Activated CD4-positive, alpha-beta T cell treated with anti-CD3 and anti-CD28 coated beads, Interleukin-2, amount 50 U/mL, for 16 hours (primary cell): ENCODE measurements at places on chromosomes 1 and 21.

GRCh38 chr1:201408176-201408833, 9.2 kb upstream of the LAD1 start:
- DNase-seq: peak; percentile 71

DNA sequence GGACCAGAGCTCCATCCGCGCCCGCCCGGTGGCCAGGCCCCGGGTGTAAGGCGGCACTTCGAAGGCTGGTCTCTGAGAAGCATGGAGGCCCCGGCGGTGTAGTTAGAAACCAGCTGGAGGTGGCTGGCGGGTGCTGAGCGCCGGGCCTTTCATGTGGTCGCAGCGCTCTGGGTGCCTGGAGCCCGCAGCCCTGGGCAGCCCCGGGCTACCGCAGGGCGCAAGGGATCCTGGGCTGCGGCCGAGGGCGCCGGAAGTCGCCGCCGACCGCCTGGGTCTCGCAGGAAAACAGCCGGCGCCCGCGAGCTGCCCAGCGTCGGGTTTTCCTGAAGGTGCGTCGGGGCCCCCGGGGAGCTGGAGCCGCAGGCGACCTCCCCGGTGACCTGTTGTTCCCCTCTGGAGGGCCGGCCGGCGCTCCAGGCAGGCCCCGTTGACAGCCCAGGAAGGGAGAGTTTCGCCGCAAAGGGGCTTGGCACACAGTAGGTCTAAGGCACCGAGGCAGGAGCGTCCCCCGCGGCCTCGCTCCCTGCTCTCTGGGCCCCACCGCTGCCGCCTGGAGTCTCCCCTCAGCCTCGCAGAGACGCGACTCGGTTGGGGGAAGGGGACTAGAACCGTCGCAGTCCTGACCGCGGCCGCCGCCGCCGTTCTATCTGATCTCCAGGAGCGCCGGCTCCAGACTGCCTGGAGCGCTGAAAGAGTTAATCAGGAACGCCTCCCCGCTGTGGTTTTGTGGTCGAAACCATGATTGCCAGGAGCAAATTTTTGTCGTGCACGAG, 2.7 kb downstream of the GRHL3 start:
- DNase-seq: peak; percentile 84

DNA sequence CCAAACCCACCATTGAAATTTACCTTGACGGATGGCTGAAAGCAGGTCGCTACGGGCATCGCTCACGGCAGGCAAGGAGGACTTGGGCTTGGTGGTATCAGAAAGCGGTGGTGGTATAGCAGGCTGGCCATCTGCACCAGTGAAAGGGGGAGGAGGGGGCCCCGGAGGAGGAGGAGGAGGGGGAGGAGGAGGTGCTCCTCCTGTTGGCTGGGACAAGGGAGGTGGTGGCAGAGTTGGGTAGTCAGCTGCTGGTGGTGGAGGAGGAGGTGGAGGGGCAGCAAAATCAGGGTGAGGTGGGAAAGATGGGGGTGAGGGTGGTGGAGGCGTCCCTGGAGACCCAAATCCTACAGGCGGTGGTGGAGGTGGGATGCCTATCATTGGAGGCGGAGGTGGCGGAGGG, 17.2 kb downstream of the GPR3 start:
- DNase-seq: no peak

DNA sequence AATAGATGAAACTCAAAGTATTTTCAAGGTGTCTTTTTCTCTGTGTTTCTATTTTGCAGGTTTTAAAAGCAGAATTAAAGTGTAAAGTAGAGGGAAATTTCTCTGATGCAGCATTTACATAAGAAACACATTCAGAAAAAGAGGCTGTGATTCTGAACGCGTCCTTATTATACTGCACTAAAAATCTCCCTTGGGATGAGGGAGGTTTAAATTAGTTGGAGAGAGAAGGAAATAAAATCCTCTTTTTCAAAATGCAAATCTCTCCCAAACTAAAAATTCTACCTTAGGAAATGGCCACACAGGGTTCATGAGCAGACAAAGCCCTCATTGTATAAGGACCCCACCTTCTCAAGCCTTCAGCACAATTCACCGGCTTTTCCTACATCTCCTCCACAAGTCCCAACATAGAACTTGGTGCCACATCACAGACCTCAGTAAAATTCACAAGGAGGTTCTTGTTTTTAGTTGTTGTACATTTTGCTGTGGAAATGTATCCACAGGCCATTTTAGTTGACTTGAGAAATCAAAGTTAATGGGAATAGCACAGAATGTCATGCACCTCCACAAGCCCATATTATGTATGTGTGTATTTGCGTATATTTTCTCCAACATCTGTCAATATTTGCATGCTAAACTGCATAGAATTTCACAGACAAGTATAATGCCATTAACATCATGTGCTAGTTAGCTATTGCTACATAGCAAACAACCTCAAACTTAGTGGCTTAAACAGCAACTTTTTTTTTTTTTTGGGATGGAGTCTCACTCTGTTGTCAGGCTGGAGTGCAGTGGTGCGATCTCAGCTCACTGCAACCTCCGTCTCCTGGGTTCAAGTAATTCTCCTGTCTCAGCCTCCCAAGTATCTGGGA, 59.8 kb downstream of the MAB21L3 start:
- no peak for DNase-seq

GRCh38 chr21:37849506-37850102, 66.7 kb downstream of the KCNJ6 start:
- no peak for DNase-seq

GRCh38 chr1:112686835-112687234, 12.4 kb downstream of the MOV10 start:
- no peak for DNase-seq

- DNase-seq: no peak
Observed at GRCh38 chr1:61253059-61253735, 170.8 kb downstream of the NFIA start.

DNA sequence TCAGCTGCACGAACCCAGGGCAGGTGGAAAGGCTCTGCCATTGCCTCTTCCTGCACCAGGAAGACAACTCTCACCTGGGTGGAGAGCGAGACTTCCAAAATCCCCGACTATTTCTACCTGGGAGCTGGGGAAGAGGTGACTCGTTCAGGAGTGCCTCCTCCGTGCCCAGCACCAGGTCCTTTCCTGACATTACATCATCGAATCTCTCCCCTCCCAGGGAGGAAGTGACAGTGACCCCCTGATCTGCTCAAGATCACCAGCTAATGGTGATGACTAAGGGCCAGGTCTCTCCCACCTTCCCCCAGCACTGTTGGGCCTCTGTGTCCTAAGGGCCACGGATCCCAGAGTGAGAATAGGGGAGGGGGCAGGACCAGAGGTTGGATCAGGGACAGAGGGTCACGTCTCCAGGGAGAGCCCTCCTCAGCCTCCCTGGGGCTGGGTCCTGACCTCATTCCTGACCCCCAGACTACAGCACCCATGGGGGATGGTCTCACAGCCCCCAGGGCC, 6.8 kb downstream of the MEGF6 start:
- no peak for DNase-seq

GRCh38 chr1:20555025-20555757, 2.8 kb downstream of the FAM43B start:
- no peak for DNase-seq

DNA sequence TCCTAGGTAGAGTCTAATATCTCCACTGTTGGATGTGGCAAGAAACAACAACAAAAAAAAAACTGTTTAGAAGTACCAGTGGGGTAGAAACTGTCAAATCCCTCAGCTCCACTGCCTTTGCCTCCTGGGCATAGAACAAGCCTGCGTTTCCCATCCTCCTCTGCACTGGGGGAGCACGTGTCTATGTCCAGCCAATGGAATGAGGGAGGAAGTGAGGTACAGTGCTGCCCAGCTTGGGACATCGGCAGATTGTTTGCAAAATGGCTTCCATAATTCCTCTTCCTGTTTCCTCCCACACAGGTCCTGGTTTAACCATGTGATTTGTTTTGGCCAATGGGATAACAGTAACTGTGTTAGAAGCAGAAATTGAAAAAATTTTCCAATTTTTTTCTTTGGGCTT, 39.1 kb downstream of the PSMG1 start:
- DNase-seq: no peak

DNA sequence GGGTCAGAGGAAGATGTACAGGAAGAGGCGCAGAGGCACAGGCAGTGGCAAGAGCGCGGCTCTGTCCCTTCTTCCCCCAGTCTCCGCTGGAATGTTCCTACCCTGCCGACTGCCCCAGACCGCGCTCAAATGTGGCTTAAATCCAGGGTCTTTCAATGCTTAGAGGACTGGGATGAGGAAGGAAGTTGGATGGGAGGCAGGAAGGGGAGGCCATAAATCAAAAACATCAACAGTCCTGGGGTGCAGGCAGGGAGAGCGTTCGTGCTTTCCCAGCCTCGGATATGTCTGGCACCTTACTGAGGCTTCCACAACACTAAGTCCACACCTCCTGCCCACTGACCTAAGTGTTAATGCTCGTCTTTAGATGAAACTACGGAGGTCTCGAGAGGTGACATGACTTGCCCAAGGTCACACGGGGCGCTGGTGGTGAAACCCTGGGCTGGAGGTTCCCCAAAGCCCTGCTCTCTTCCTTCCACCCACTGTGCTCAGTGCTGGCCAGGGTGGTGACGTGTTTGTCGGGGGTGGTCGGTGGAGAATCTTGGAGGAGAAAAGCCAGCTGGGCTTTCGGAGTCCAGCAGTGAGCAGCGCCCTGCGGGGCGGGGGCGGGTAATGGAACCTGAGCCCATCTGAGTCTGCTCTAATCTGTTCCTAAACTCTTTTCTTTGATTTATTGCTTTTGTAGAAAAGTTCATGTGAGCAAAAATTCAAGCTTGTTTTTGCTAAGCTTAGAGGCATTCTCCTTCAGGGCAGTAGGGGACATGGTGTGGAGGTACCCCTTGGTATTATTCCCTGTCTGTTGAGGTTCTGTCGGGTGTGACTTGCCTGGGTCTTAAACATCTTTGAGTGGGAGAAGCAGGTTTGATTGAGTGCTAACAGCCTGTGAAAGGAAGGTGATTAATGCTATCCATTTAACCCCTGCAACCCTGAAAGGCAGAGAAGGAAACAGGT, 708 bp downstream of the CDA start:
- no peak for DNase-seq

DNA sequence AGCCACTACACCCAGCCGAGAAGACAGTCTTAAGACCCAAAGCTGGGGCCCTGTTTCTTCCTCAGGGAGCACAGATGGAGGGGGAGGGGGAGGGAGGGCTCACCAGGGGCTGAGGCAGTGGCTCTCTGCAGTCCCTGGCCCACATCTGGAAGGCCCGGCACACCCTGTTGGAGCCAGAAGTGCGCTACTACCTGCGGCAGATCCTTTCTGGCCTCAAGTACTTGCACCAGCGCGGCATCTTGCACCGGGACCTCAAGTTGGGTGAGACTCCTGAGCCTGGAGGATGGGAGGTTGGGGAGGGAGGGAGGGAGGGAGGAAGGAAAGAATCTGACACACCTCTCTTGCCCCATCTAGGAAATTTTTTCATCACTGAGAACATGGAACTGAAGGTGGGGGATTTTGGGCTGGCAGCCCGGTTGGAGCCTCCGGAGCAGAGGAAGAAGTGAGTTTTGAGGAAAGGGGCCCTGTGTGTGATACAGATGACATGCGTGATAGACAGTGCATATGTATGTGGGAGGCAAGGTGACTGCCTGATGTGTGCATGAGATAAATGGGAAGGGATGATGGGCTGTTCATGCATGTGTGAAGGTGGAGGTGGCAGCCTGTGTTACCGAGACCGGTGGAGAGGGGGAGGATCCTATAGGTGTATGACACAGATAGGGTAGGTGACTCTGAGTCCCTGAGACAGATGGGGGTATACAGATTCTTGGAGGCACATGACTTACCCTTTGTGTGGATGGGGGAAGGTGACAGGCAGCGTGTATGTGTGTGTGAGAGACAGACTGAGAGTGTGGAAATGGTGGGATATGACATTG, 1.5 kb downstream of the PLK3 start:
- peak; percentile 40 for DNase-seq

DNA sequence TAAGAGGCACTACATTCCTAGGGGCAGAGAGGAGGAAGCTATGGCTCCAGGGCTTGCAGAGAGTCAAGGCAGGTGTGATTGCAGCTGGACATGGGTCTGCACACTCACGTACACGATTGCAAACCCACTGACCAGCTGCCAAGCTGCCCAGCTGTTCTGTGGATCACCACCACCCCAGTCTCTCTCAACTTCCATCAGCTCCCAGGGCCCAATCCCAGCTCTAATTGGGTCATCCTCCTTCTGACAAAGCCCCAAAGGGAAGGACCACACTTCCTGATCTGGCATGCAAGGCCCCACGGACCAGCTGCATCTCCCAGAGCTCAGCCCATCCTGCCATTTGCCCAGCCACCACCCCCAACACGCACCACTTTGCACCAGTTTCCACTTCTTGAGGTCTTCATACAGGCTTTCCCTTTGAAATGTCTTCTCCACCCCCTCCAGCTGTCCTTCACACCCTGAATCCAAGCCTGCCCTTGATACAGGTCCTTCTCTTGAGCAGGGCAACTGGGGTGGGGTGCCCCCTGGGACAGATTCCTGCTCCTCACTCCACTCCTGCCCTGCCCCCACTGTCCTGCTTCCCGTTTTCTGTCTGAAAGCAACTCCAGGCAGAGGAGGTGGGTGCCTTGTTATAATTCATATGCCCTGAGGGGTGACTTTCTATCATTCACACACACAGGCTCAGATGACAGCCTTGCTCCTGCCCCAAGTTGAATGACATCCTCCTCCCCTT, 179.4 kb upstream of the EDN2 start:
- no peak for DNase-seq

DNA sequence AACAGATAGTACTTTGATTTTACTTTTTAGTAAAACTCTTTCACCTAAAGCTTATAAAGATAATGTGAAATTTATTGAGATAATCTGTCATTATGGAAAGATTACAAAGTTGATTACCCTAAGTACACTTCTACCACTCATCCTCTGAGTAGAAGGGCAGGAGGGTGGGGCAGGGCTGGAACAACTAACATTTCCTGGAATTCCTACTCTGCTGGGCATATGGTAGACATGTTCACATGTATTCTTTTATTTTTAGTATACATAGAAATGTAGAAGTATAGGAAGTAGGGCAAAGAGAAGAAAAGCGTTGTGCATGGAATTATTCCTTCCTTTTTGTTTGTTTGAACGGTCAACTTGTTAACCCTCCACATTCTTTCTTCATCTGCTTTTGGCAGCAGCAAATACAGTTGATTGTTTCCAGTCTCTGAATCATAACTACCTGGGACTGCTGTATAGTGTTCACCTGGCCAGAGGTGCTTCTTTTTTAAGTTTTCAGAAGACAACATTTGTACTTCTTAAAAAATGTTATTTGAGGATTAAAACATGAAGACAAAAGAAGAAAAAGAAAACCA, 85.1 kb downstream of the POU2F1 start:
- no peak for DNase-seq
